ENCODE measurements at places on chromosomes 16 and 17.

DNA sequence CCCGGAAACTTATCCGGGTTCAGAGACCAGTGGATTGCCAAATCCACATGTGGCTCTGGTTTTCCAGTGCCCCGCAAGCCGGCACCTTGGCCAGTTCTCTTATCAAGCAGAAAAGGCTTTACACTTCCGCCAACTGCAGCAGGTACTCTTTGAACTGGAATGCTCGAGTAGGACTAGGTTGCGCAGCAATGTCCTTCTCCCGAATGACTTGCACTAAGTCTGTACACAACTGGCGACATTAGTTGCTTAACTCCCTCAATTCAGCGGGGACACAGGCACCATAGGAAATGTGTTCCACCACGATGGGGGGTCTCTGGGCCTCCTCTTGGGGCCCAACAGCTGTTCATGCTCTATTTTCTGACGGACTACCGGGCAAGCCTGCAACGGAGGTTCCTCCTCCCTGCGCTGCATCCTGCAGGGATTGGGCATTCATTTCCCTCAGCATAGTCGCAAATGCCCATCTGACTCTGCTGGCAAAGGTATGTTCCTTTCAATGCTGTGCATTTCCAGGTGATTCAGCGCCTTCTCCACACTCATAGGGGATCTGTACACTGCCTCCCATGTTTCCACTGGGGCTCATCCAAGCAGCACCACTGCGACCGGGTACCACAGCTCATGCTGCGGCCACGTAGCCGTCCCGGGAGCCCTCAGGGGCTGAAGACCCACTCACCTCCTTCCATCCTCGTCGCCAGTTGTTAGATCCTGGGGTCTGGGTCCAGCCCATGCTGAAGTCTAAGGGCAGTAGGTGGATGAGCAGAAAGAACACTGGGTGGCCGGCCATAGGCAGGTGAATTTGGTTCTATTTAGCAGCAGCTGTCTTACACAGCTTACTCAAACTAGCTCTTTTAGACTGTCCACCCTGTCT, 34.2 kb upstream of the APPBP2 start:
- no peak for DNase-seq

DNA sequence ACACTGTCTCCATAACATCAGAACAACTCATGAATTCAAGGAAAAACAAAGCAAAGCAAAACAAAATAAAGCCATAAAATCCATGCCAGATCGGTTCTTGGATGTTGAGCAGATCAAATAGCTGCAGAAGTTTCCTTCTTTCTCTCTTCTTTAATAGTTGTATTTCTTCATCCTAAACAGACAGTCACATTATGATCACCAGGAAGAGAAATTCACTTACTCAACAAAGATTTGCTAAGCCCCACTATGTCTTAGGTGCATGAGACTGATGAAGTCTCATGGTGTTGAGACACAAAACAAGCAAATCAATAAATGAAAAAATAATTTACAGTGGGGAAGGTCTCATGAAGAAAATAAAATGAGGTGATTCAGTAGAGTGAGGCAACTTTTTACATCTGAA, 72.8 kb downstream of the WIPI1 start:
- no peak for DNase-seq

DNA sequence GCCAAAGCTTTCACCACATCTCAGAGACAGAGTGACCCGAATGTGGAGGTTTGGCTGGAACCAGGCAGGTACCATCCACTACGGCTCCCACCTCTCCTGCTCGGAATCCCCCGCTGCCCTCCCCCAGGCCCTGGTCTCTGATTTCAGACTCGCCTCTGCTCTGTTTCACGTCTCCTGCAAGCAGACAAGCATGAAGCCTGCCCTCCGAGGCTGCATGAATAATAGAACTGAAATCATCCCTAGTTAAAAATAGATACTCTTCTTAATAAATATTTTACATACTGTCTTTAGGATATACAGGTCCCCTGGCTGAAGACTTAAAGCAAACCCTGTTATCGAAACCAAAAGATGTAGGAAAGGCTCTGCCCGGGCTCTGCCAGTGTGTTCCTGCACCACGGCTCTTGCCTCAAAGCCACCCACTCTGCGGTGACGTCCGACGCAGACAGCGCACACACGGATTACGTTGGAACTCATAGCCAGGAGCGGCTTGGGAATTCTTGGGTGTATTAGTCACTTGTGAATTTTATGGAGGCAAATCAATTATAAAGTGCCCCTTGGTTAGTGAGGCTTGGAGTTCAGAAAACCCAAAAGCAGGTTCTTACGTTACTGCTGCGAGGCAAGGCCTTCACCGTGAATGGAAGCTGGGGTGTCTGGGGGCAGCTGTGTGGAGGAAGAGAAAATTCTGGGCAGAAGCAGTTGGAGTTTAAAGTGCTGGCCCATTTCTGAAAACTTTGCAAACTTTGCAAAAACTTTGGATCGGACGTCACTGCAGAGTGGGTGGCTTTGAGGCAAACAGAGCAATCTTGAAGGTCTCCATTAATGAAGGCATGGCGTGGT, 25.6 kb upstream of the NPTX1 start:
- no peak for DNase-seq

DNA sequence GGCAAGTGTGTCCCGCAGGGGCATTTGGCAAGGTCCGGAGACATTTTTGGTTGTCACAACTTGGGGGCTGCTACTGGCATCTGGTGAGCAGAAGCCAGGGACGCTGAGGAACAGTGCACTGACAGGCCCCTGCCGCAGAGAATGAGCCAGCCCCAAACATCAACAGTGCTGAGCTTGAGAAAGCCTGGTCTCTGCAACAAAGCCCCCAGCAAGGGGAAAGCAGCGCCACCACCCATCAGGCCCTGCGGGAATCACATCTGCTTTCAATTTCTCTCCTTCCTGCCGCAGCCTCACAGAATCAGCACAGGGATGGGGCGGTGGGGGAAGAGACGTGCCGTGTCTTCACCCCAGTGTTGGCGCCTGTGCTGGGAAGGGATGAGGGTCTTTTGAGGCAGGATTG, 14.8 kb upstream of the PRPSAP1 start:
- DNase-seq: no peak

DNA sequence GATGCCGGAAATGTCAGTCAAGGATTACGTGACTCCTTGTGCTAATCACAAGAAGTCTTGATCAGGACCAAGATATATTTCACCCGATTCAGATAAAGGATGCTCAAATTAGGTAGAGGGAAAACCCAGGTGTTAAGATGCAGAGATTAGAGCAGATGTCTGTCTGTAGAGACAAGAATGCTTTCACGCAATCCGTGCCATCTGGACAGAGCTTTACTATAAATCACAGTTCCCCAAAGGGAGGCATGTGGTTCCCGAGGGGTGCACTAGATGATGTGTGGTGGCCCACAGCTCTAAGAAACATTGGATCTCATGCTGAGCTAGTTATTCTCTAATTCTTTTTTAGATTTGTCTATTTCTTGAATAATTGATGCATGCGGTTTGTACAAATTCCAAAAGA, 9.8 kb upstream of the MAP3K14 start:
- no peak for DNase-seq

DNA sequence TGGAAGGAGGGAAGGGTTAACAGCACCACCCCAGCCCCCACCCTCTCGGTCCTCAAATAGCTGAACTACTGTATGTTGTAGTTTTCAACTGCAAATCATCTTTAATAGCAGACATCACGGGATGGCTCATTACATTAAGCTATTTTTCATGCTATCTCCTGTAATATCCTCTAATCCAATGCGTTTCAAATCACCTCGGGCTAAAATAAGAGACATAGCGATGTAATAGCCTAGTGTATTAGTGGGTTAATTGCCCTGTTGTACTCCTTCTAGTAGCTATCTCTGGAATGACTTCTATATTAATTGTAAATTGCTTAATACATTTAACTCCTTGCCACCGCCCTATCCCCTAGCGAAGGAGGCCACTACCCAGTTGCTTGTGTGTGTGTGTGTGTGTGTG, 54.3 kb downstream of the MRM1 start:
- no peak for DNase-seq

DNA sequence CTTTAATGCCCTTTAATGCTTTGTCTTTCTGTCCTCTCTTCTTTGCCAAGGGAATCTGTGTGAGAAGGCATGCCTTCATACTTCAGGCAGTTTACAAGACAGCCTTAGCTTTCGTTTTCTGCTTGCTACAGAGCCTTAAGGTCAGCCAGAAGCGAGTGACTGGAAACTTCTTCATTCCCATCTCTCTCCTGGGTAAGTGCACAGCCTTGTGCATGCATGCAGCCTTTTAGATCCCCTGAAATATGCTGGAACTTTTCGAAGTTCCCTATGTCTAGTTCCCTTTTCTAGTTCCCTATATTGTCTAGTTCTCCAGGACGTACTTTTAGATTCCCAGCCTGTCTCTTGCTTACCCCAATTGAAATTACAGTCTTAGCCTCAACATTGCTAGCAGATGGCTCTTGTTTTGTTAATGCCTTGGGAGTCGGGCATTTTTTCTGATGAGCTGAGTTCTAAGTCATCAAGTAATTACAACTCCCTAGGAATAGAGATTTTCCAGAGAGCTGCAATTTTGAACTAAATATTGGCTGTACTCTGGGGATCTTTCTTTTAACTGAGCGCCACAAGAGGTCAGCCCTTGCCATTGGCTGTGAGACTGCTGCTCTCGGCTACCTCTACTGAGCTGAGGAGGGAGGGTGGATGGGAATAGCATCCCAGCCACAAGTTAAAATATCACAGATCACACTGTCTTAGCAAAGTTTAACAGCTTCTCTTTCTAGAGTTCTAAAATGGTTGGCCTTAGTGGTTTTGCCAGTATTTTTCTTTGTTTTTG, 22.7 kb upstream of the PPM1D start:
- DNase-seq: no peak

DNA sequence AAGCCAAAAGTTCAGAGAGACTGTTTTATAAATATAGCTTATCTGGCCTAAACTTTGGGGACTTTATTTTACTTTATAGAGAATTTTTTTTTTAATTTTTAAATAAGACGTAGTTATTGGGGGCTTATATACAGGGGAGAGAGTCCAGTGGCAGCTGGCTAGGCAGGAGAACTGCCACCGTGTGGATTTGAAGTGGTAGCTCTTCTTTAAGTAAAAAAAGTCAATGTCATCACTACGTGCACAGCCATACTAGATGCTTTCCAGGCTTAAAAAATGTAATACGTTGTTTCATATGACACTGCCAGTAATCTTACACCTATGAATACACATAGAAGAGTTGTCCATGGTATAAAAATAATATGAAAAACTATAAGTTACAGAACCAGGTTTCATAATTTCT, 31.9 kb upstream of the ANKFY1 start:
- DNase-seq: no peak
